ENCODE measurements at places on chromosomes 2 and 18. TPM values are rescaled to one million over a fixed set of nuclear protein-coding genes. Genes with fewer than 3 reads are reported as not detected.

GRCh38 chr2:43406651-43407279, 180.4 kb upstream of the ZFP36L2 start:
- DNase-seq = no peak

- no peak for DNase-seq
Observed at GRCh38 chr2:181586569-181587081, 70.3 kb downstream of the CERKL start.

DNA sequence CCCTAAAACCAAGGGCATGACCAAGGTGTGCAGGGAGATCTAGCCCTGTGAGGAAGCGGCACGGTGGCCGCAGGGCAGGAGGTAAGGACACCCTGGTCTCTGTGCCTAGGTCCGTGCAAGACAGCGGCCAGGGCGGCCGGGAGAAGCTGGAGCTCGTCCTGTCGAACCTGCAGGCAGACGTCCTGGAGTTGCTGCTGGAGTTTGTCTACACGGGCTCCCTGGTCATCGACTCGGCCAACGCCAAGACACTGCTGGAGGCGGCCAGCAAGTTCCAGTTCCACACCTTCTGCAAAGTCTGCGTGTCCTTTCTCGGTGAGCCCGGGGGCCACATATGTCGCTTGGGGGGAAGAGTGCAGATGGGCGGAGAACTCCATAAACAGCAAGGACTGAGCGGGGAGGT, 235.4 kb downstream of the ATAD2B start:
- DNase-seq = no peak

Gene TCF7L1
- total RNA-seq = 3.6 TPM

Gene WNT10A
- total RNA-seq = 1.5 TPM

DNA sequence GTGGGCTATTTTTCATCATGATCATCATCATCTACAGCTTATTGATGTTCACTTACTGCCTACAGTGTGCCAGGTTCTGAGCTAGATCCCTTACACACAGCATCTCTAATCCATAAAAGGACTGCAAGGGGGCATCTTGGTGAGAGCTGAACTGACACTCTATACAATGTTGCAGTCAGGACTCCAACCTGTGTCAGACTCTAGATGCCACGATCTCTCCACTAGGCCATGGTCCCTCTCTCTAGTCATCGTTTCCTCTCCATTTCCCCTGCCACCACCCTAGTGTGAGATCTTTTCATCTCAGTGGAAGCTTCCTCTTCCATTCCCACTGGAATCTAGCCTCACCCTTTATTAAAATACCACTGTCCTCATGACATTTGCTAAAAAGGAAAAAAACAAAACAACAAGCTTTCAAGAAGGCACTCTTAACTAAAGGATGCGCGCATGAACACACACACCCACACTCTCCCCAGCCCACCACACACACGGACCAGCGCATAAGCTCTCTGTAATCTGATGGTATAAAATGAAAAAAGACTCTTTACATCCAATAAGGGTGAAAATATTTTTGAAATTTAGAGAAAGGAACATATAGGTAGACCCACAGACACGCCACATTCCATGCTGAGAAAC, 93.4 kb upstream of the THOC1 start:
- no peak for DNase-seq

GRCh38 chr2:197704434-197705120, 592 bp upstream of the MARS2 start:
- no peak for DNase-seq

Data from pancreas (tissue), 10 donors.